Skin of body (tissue), 3 donors: ENCODE measurements at places on chromosomes 4 and X. TPM values are rescaled to one million over a fixed set of nuclear protein-coding genes. Genes with fewer than 3 reads are reported as not detected.
A peak's percentile ranks its signal among the peaks of the same experiment; 100 is the strongest.

Gene SPRY1
- total RNA-seq: 82.4 TPM

Gene ATG4A
- 10.9 TPM for total RNA-seq

GRCh38 chr4:11746734-11747133, 318.0 kb upstream of the HS3ST1 start:
- peak; percentile 16 for DNase-seq

GRCh38 chrX:130165181-130165702, 399 bp downstream of the AIFM1 start:
- no peak for DNase-seq

- no peak for DNase-seq
Measured at GRCh38 chr4:6142935-6143602, 57.3 kb downstream of the JAKMIP1 start.

DNA sequence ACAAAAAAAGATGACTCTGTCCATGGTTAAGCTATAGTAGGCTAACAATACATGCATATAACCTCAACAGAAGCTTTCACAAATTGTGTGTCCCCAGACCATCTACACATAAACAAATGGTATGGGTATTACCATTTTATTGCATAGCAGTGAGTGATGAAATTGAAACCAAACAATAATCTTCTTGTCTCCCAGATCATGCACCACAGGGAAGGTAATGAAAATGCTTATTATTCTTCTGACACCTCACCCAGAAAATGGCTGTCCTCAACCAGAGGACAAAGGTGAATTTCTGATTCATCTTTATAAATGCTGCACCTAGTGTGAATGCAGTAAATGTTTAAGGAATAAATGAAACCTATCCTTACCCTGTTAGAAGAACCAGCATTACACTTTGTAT, 8.0 kb downstream of the PRSS12 start:
- DNase-seq: no peak

DNA sequence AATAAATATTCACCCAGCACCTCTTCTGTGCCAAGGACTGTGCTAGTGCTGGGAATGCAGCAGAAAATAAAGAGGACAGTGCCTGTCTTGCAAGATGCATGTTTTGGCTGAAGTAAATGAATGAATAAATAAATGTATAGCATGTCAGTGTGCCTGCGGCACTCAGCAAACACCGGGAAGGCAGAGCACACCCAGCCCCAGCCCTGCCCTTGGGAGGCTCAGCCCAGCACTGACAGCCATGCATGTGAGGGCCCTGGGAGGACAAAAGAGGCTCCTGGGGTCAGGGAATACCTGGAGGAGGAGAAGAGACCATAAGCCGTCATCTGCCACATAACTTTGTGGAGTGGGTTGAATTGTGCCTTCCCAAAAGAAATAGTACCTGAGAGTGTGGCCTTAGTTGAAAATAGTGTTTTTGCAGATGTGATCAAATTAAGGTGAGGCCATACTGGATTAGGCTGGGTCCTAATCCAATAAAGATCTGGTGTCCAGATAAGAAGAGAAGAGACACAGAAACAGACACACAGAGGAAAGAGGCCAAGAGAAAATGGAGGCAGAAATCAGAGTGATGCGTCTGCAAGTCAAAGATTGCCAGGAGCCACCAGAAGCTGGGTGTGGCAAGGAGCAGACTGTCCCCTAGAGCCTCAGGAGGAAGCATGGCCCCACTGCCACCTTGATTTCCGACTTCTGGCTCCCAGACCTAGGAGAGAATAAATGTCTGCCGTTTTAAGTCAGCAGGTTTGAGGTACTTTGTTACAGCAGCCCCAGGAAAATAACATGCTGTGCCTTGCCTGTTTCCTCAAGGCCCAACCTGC, 16.3 kb downstream of the C4orf50 start:
- DNase-seq: no peak

DNA sequence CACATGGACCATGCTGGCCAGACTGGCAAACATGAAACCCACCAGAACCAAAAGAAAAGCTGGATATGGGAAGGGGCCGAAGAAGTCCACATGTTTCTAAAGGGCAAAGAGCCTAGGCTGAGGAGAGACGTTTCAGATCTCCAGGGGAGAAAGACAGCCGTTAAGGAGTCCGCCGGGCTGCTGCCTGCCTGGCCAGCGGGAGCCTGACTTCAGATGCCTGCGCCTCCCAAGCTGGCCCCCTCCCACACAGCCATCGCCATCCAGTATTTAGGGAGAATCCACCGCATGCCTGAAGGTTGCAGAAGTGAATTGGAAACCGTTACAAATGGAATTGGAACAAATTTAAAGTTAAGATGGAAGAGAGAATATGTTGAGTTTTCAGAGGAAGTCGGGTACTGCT, 2.9 kb downstream of the TBL1X start:
- DNase-seq: no peak

- DNase-seq: no peak
Measured at GRCh38 chrX:24005028-24005427, 22.0 kb downstream of the KLHL15 start.

DNA sequence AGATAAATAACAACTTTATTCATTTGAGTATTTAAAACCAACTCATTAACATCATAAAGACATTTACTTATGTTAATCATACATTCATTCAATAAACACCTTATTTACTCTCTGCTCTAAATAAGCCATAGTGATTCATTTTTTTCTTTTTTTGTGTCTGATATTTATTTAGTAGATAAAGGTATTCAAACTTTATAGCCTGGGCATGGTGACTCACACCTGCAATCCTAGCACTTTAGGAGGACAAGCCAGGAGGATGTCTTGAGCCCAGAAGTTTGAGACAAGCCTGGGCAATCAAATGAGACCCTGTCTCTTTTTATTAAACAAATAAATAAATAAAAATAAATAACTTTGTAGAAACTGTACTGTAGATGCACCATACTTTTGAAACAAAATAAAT, 771.3 kb upstream of the PCDH7 start:
- no peak for DNase-seq

DNA sequence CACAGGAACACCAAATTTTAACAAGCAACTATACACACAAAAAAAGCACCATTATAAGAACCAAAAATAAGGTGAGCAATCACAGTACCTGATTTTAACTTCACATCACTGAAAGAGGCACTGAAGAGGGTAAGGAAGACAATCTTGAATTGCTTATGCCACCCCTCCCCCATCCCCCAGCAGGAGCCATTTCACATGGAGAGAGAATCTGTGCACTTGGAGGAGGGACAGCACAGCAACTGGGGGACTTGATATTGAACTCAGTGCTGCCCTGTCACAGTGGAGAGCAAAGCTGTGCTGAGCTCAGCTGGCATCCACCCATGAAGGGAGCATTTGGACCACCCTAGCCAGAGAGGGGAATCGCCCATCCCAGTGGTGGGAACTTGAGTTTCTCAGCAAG, 56.0 kb downstream of the NUDT11 start:
- DNase-seq: no peak

DNA sequence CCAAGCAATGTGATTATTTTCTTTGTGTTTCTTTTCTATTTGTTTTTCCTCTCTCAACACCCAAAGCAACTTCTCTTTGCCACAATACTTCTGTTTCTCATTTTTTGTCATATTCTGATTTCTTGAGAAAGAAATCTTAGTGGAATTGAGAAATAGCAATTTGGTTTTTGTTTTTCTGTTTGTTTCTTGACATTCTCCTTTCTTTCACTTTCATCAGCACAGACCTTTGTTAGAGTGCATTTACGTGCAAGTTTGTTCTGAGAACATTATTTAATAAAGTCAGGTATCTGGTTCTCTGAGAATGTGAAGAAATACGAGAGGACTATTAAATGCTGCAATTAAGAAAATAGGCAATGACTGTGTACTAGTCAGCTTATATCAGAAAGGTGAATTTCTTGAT, 608.1 kb upstream of the AADAT start:
- DNase-seq: no peak

- no peak for DNase-seq
Measured at GRCh38 chrX:154365997-154366665, 8.3 kb downstream of the FLNA start.

DNA sequence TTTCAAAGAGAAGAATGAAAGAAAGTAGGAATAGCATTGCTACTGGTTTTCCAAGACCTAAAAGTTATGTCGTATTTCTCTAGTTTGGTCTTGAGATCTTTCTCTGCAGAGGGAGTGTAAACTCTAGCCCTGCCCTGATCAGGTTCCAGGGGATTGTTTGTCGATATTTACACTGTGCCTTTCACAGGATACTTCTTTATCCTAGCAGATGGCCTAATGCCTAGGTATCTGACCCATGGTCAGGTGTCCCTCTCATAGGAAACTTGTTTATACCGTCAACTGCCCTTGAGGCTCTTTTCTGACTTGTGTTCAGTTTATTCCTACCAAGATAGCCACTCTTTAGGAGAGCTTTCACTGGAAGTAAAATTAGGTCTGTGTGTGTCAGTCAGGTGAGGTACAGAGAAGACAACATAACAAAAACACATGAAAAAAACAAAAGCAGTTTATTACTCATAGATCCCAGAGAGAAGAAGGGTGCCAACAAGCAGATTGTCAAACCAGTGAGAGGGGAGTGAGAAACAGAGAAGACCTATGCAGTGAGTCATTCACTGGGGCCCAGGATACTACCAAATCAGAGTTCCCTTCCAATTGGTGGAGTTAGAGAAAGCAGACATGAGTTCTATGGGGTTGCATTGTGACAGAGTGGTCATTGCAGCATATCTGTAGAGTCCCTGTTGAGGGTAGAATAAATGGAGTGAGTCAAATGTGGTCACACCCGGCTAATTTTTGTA, 40.6 kb upstream of the THOC2 start:
- no peak for DNase-seq

DNA sequence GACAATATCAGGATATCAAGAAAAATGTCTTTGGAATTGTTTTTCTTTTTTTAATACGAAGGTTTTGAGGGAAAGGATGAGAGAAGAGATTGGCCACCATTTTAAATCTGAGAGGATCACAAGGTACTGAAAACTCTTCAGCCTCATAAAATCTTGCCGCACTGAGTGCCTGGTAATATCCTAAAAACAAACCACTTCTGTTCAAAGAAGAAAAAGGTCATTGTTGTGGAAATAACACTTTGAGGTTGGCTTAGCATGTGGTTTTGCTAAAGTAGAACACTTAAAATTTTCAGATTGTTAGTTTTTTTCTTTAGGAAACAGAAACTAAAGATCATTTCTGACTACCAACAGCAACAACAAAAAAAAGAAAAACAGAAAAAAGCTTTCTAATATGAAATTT, 1.0 kb upstream of the CLDN22 start:
- no peak for DNase-seq

DNA sequence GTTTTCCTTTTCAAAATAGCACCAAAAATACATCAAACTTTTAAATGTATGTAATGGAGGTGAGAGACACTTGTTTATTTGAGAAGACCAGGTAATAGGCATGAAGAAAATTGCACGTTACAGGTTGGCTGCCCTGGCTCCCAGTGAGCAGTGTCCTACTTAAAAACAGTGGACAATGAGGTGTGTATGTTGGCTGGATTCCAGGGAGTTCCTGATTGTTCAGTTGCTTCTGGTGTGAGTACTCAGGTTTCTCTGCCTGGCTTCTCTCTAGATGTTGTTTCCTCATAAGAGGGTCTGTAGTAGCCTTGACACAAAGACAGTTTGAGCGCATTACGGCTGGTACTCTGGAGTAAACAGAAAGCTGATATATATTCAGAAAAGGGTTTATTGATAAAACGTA, 29.4 kb downstream of the SNX25 start:
- DNase-seq: no peak
